ENCODE measurements at places on chromosomes 6 and 20.

- DNase-seq: no peak
These were observed 45.9 kb downstream of the SLC22A3 start for GRCh38 chr6:160393891-160394653.

DNA sequence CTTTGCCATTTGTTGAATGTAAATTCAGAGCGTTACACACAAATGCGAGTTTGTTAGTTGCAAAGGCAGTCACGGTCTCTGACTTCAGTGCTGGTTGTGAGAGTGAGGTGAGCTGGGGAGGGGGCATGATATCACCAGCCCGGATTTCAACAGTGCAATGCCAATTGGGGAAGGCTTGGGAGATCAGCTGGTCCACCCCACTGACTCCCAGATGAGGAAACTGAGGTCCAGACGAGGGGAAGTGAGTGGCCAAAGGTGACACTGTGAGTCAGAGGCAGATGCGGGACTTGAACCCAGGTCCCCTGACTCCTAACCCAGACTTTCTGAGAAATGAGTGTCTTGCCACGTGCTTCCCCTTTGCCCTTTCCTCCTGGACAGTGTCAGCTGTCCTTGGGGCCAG lies 62.1 kb downstream of the CEBPB start:
- DNase-seq: no peak

DNA sequence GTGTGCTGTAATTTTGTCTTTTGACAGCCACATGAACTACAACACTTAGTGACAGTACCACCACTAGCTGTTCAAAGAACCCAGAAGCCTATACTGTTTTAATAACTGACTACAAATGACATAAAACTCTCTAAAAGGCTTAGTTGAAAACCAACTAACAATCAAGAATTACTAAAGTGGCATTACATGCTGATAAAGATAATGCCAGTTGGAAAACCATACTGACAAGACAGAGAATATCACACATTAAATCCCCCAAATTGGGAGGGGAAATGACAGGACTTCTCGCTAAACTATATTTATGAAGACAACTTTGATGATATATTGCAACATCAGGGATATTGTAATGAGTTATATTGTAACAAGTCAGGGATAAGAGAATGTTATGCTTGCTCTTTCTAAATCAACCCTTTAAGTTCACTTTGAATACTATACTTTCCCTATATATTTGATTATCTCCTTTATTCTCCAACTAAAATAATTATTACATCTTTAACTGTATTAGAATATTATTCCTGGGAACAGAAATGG lies 6.2 kb downstream of the NCOA5 start:
- no peak for DNase-seq

DNA sequence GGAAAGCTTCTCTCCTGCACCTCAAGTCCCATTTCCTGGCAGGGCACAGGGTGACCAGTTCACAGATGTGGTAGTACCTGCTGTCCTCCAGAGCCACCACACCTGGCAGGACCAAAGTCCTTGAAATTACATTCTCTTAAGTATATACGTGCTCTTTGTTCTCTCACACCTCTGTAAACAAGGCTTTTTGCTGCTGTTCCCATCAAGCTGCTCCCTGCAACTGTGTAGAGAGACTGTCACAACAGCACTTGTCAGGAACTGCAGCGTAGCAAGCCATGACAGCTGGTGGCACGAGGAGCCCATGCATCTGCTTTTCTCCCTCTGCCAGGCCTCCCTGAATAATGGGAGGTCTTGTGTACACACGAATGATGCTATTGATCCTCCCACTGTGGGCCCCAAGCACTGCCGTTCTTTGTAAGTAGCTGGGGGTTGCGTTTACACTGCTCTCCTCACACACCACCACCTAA lies 431.8 kb downstream of the CD83 start:
- no peak for DNase-seq

DNA sequence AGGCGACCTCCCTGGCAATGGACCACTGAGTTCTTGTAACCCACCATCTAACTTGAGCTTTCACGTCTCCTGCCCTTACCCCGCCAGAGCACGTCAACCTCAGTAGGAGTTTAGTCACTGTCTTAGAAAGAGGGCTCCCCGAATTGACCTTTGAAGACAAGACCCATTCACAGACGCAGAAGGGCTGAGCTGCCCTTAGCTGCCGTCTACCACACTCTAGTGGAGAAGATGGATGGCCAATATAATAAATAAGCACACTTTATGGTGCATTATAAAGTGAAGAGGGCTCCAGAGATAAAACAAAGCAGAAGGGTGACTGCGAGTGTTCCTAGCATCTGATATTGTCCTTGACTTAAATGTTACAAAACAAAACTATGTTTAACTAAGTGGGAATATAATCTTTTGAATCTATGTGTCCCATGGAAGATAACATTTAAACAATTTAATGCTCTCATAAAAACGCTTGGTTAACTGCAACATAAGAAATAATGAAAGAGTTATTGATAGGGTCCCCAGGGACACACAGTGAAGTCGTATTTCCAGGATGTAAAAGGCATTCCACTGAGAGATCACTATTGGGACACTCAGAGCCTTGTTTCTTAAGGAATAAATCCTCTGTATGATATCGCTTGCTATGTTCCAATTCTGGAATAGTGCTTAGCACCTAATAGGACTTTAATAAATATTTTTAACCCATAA lies 261.1 kb downstream of the THBS2 start:
- DNase-seq: no peak

- no peak for DNase-seq
These were observed 201.5 kb upstream of the RNF24 start for GRCh38 chr20:4216866-4217265.

Measured in HCT116 (cell line).